B cell (primary cell): ENCODE measurements at places on chromosomes 11 and 22. TPM values are rescaled to one million over a fixed set of nuclear protein-coding genes. Genes with fewer than 3 reads are reported as not detected.

GRCh38 chr22:49726022-49726681, 101.5 kb downstream of the BRD1 start:
- no peaks in the 10 kb centered on the region for H3K36me3 ChIP-seq
- H3K27me3 ChIP-seq: peaks cover 56% of the 10 kb centered on the region
- no peak overlapping the region for H3K27ac ChIP-seq
- no peak overlapping the region for H3K4me3 ChIP-seq
- DNase-seq: no peak

- H3K4me3 ChIP-seq: no peak overlapping the region
- no peak overlapping the region for H3K27ac ChIP-seq
- DNase-seq: no peak
- no peaks in the 10 kb centered on the region for H3K36me3 ChIP-seq
- H3K27me3 ChIP-seq: no peaks in the 10 kb centered on the region
- H3K4me1 ChIP-seq: no peaks in the 10 kb centered on the region
Measured at GRCh38 chr22:45485261-45485660, 17.4 kb upstream of the FBLN1 start.

GRCh38 chr11:116379185-116379828, 393.5 kb downstream of the BUD13 start:
- no peak for DNase-seq
- no peaks in the 10 kb centered on the region for H3K4me1 ChIP-seq
- H3K36me3 ChIP-seq: no peaks in the 10 kb centered on the region
- H3K27ac ChIP-seq: no peak overlapping the region
- H3K27me3 ChIP-seq: no peaks in the 10 kb centered on the region

- peaks cover 42% of the 10 kb centered on the region for H3K4me1 ChIP-seq
- no peak overlapping the region for H3K27ac ChIP-seq
- H3K36me3 ChIP-seq: no peaks in the 10 kb centered on the region
- no peak overlapping the region for H3K4me3 ChIP-seq
- no peaks in the 10 kb centered on the region for H3K27me3 ChIP-seq
Measured at GRCh38 chr11:63534895-63535461, 1.6 kb upstream of the PLAAT4 start.

Gene GRM5
- not detected in 2 replicates for total RNA-seq

Gene DBX1
- total RNA-seq: not detected in 2 replicates

Gene ALG8
- total RNA-seq: 28.5 and 35.3 TPM in 2 replicates

Gene OR4C13
- not detected in 2 replicates for total RNA-seq
